ENCODE measurements at places on chromosomes 12 and 14. TPM values are rescaled to one million over a fixed set of nuclear protein-coding genes. Genes with fewer than 3 reads are reported as not detected.

CDKN1B gene
- total RNA-seq: 67.2 TPM

DNA sequence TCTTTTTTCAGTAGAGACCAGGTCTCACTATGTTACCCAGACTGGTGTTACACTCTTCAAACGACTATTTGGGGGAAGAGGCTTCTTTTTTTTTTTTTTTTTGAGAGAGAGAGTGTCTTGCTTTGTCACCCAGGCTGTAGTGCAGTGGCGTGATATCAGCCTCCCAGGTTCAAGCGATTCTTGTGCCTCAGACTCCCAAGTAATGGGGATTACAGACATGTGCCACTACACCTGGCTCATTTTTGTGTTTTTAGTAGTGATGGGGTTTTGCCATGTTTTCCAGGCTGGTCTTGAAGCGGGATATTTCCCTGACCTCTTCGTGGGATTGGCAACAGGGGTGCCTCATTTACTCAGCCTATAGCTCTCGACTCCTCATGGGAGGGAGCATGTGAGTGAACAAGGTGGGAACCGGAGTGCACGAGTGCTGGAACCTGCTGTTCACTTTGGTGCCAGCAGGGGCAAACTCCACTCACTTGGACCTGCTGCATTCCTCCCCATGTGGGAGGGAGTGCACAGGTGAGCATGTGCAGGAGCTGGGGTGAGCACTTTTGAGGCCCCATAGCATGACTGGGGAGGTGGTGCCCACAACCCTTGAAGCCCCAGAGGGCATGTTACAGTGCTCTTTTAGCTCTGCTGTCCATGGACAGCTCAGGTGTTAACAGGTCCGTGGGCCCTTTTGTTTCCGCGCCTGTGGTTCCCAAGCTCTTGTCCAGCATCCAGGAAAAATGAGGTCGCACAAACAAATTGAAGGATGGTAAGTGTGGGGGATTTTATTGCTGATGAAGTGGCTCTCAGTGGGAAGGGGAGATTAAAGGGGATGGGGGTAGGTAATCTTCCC is 79.1 kb upstream of the HECTD1 start:
- H3K27me3 ChIP-seq: no peaks in the 10 kb centered on the region
- no peaks in the 10 kb centered on the region for H3K36me3 ChIP-seq
- no peak overlapping the region for H3K4me3 ChIP-seq
- peaks cover 11% of the 10 kb centered on the region for H3K4me1 ChIP-seq
- DNase-seq: peak; percentile 13

TRIP11 gene
- 39.0 TPM for total RNA-seq

DNA sequence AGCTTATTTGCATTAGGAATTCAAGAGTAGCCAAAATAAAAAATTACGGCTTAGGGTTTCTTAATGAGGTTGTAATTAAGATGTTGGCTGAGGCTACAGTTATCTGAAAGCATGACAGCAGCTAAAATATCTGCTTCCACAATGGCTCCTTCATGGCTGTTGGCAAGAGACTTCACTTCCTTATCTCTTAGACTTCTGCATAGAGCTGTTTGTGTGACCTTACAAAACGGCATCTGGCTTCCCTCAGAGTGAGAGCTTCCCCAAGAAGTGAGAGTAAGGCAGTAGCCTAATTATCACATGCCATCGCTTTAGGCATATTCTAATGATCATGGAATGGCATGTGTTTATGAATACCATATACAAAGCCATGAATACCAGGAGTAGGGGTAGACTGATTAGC is 57.6 kb downstream of the CCDC59 start:
- no peaks in the 10 kb centered on the region for H3K27me3 ChIP-seq
- no peak for DNase-seq
- H3K4me3 ChIP-seq: no peak overlapping the region
- H3K36me3 ChIP-seq: no peaks in the 10 kb centered on the region
- H3K4me1 ChIP-seq: no peaks in the 10 kb centered on the region

DNA sequence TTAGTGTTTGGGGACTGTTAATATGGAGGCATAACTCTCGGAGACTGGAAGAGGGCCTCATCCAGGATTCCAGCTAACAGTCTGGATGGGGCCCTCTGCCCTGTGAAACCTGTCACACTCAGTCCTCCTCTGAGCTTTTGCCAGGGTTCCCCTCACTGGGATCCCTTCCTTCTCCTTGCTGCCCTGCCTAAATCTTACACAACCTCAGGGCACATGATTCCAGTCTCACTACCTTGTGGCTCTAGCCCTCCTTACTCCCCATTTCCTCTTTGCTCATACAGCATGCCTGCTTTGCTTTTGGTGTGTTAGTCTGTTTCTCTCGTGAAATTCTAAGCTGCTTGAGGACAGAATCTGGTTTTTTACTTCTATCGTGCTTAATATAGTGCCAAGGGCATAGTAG is 942 bp upstream of the GSG1 start:
- no peak overlapping the region for H3K4me3 ChIP-seq
- peaks cover 38% of the 10 kb centered on the region for H3K4me1 ChIP-seq
- peaks cover 2% of the 10 kb centered on the region for H3K27me3 ChIP-seq

IAPP gene
- not detected for total RNA-seq

- DNase-seq: no peak
- H3K27ac ChIP-seq: no peak overlapping the region
- H3K4me3 ChIP-seq: no peak overlapping the region
These were observed 23.5 kb downstream of the AKAP6 start for GRCh38 chr14:32352631-32353030.

NFKBIA gene
- 596 TPM for total RNA-seq

SERPINA9 gene
- not detected for total RNA-seq

- H3K4me1 ChIP-seq: peaks cover 36% of the 10 kb centered on the region
- H3K27ac ChIP-seq: peak overlapping the region; percentile 99
- H3K4me3 ChIP-seq: peak overlapping the region; percentile 98
- no peak for DNase-seq
These were observed 724 bp downstream of the BLOC1S1 start for GRCh38 chr12:55716582-55716957.

DNA sequence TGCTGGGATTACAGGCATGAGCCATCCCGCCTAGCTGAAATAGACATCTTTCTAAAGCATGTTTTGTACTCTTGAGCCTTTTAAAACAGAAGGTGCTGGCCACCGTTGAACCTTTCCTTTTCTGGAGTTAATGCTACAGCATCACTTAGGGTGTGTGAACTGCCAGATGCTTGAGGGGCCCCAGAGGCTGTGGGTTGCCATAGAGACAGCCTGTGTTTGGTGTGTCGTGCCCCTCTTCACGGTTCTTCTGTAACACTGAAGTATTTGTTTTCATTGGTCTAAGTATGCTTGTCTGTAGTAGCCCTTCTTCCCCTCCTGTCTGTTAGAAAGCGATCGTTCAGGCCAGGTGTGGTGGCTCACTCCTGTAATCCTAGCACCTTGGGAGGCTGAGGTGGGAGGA is 30.8 kb downstream of the PLEKHG3 start:
- no peak overlapping the region for H3K4me3 ChIP-seq
- no peak for DNase-seq
- H3K27me3 ChIP-seq: no peaks in the 10 kb centered on the region
- peaks cover 5% of the 10 kb centered on the region for H3K4me1 ChIP-seq

GARIN6 gene
- not detected for total RNA-seq

- no peak for DNase-seq
- no peak overlapping the region for H3K27ac ChIP-seq
- peaks cover 1% of the 10 kb centered on the region for H3K36me3 ChIP-seq
- no peaks in the 10 kb centered on the region for H3K27me3 ChIP-seq
- no peak overlapping the region for H3K4me3 ChIP-seq
- H3K4me1 ChIP-seq: peaks cover 46% of the 10 kb centered on the region
These were observed 46.7 kb downstream of the NOPCHAP1 start for GRCh38 chr12:105032703-105033357.

GRCh38 chr12:109773384-109774011 is 59.7 kb downstream of the TRPV4 start:
- H3K27me3 ChIP-seq: no peaks in the 10 kb centered on the region
- no peak for DNase-seq
- H3K27ac ChIP-seq: no peak overlapping the region
- no peaks in the 10 kb centered on the region for H3K36me3 ChIP-seq
- H3K4me3 ChIP-seq: peak overlapping the region; percentile 1
- H3K4me1 ChIP-seq: peaks cover 11% of the 10 kb centered on the region

GPR84 gene
- 3.8 TPM for total RNA-seq

- H3K4me1 ChIP-seq: peaks cover 50% of the 10 kb centered on the region
- H3K36me3 ChIP-seq: peaks cover 4% of the 10 kb centered on the region
- H3K27ac ChIP-seq: no peak overlapping the region
These were observed 1.2 kb downstream of the TMEM229B start for GRCh38 chr14:67487332-67487731.

DNA sequence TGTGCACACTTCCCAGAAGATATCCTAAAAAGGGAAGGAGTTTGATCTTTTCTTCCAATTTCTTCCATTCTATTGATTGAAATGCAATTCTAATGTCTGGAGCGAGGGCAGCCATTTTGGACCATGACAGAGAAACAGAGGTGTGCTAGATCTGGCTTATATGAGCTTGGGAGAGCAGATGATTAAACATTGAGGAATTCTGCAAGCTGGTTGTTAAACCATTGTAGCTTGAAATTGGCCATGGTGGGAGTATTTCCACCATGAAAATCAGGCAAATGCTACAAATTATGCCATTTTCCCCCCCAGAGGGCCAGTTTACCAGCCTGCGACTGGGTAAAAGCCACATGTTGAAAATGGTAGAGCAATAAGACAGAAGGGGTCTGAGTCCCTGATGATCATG is 155.0 kb downstream of the PAWR start:
- H3K36me3 ChIP-seq: no peaks in the 10 kb centered on the region
- no peak overlapping the region for H3K27ac ChIP-seq
- DNase-seq: no peak

- no peak overlapping the region for H3K4me3 ChIP-seq
- peaks cover 16% of the 10 kb centered on the region for H3K4me1 ChIP-seq
- DNase-seq: no peak
- peaks cover 11% of the 10 kb centered on the region for H3K27me3 ChIP-seq
- H3K27ac ChIP-seq: no peak overlapping the region
These were observed 9.1 kb downstream of the FAM181A start for GRCh38 chr14:93936245-93936644.

PPP1R1A gene
- not detected for total RNA-seq

- no peaks in the 10 kb centered on the region for H3K4me1 ChIP-seq
- no peaks in the 10 kb centered on the region for H3K36me3 ChIP-seq
- H3K4me3 ChIP-seq: no peak overlapping the region
- no peaks in the 10 kb centered on the region for H3K27me3 ChIP-seq
- no peak for DNase-seq
These were observed 210.2 kb downstream of the FUT8 start for GRCh38 chr14:65622703-65623102.

DNA sequence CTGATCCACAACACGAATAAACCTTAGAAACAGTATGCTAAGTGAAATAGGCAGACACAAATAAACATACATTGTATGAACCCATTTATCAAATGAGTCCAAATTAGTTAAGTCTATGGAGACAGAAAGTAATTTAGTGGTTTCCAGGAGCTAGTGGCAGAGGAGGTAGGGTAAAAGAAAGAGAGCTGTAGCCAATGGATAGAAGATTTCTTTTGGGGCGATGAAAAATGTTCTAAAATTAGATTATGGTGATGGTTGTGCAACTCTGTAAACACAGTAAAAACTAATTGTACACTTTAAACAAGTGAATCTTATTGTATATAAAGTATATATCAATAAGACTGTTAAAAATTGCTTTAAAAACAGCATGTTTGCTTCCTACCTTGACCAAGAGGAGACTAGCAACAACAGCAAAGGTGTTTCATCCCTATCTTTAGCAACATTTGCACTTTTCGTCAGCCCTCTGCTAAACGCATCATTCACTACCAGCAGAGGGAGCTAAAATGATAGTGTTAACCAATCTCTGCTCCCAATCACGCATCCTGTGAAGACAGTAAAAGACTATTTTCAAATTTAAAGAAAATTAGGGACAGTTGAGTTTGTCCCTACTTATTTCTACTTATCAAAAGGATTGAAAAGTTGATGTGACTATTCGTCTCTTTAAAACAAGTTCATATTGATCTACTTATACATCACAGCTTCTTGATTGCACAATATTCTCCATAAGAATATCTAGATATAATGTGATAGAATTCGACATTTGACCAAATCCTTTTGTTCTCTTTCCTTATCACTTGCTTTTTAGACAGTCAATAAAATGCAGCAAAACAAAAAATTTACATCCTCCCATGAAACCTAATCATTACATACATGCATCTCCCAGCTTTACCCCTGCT is 24.0 kb upstream of the LGR5 start:
- no peaks in the 10 kb centered on the region for H3K36me3 ChIP-seq
- H3K4me3 ChIP-seq: no peak overlapping the region
- H3K27me3 ChIP-seq: peaks cover 9% of the 10 kb centered on the region
- no peaks in the 10 kb centered on the region for H3K4me1 ChIP-seq

GRCh38 chr12:11678781-11679180 is 29.3 kb downstream of the ETV6 start:
- no peak overlapping the region for H3K27ac ChIP-seq
- no peaks in the 10 kb centered on the region for H3K27me3 ChIP-seq
- peaks cover 6% of the 10 kb centered on the region for H3K36me3 ChIP-seq

GRCh38 chr12:125983094-125983783 is 918.0 kb downstream of the AACS start:
- H3K27ac ChIP-seq: no peak overlapping the region
- H3K4me3 ChIP-seq: no peak overlapping the region
- H3K4me1 ChIP-seq: no peaks in the 10 kb centered on the region
- no peak for DNase-seq
- H3K36me3 ChIP-seq: peaks cover 3% of the 10 kb centered on the region
- H3K27me3 ChIP-seq: no peaks in the 10 kb centered on the region

LRRIQ1 gene
- total RNA-seq: not detected

- no peak overlapping the region for H3K27ac ChIP-seq
- H3K4me3 ChIP-seq: no peak overlapping the region
- no peaks in the 10 kb centered on the region for H3K4me1 ChIP-seq
- no peaks in the 10 kb centered on the region for H3K36me3 ChIP-seq
These were observed 21.8 kb upstream of the EGLN3 start for GRCh38 chr14:33972583-33973081.

GPR132 gene
- 49.6 TPM for total RNA-seq

GRCh38 chr14:55122440-55122986 is 6.5 kb upstream of the LGALS3 start:
- no peak for DNase-seq
- H3K36me3 ChIP-seq: no peaks in the 10 kb centered on the region
- no peak overlapping the region for H3K27ac ChIP-seq
- H3K4me3 ChIP-seq: no peak overlapping the region

SLC6A15 gene
- total RNA-seq: 0.41 TPM

- DNase-seq: no peak
- no peak overlapping the region for H3K27ac ChIP-seq
- H3K36me3 ChIP-seq: no peaks in the 10 kb centered on the region
- peak overlapping the region; percentile 40 for H3K4me3 ChIP-seq
- H3K4me1 ChIP-seq: peaks cover 50% of the 10 kb centered on the region
These were observed 123.8 kb downstream of the GCH1 start for GRCh38 chr14:54778618-54779345.

GRCh38 chr12:116068853-116069252 is 208.6 kb downstream of the MED13L start:
- no peaks in the 10 kb centered on the region for H3K27me3 ChIP-seq
- H3K36me3 ChIP-seq: no peaks in the 10 kb centered on the region
- no peak overlapping the region for H3K4me3 ChIP-seq

GRCh38 chr12:24991209-24992049 is 42.5 kb upstream of the BCAT1 start:
- DNase-seq: peak; percentile 4
- peaks cover 17% of the 10 kb centered on the region for H3K27me3 ChIP-seq
- H3K27ac ChIP-seq: peak overlapping the region; percentile 56
- no peaks in the 10 kb centered on the region for H3K36me3 ChIP-seq
- H3K4me3 ChIP-seq: no peak overlapping the region
